NCI-H446 treated with DMSO at 0.1 percent for 48 hours (cell line): ENCODE measurements at places on chromosomes 3 and 15.

- no peak for DNase-seq
Measured at GRCh38 chr3:120568598-120568997, 27.5 kb upstream of the NDUFB4 start.

GRCh38 chr15:41490355-41490754, 3.3 kb upstream of the ITPKA start:
- peak; percentile 69 for DNase-seq

DNA sequence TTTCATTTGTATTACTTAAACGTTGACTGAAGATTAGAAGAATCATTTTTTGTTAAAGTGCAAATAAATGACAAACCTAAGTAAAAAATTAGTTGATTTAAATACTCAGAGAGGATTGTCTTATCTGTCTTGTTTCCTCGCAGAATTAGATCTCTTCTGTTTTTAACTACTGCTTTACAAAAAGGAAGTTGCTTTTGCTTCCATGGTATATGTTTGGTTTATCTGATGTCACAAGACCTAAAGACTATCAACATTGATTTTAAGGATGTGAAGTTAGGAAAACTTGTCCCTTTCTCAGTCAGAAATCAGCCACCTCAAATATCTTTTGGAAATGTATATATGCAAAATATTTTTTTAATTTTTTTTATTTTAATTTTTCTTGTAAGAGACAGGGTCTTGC, 28.7 kb downstream of the GPR171 start:
- DNase-seq = no peak

GRCh38 chr3:172112734-172113120, 73.3 kb downstream of the FNDC3B start:
- DNase-seq = no peak

DNA sequence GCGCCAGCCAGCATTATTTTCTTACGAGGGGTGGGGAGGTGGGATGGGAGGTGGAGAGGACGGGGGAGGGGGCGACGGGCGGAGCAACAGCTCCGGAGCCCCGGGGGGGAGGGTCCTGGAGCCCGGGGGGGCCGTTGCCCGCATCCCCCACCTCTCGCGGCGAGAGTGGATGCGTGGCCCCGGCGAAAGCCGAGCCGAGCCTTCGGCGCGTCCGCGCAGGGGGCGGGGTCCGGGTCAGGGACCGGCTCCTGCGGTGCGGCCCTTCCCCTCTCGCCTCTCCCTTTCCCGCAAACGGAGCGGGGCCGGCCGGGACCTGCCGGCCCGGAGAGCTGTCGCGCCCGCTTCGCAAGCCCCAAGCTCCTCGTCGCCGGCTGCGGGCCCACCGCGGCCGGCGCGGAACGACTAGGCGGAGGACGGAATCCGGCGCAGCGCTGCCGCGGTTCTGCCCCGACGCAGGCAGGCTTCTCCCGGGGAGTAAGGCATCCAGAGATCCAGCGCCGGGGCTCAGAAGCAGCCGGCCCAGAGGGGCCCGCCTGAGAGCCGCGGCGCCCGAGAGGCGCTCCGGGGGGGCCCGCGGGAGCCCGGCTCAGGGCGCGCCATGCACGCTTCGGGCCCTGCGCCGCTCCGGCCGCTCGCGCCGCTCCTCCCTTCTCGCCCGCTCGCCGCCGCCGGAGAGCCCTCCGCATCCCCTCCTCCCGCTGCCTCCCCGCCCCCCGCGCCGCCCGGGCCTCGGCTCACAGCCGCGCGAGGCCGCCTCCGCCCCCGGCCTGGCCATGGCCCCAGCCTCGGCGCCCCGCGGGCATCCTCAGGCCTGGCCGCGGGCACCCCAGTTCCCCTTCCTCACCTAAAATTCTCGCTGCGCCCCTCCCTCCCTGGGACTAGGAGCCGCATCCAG, 459 bp upstream of the ADCY5 start:
- DNase-seq = no peak

DNA sequence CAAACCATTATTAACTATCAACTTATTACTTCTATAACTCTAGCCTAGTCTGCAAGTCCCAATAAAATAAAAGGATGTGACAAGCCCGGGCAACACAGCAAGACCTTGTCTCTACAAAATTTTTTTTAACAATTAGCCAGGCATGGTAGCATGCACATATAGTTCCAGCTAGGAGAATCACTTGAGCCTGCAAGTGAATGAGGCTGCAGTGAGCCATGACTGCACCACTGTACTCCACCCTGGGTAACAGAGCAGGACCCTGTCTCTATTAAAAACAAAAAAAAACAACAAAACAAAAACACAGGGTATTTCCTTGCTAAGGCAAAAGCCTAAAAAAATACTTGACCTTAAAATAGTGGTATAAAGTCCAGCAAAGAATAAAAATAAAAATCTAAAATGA, 31.4 kb downstream of the ANKRD28 start:
- no peak for DNase-seq

DNA sequence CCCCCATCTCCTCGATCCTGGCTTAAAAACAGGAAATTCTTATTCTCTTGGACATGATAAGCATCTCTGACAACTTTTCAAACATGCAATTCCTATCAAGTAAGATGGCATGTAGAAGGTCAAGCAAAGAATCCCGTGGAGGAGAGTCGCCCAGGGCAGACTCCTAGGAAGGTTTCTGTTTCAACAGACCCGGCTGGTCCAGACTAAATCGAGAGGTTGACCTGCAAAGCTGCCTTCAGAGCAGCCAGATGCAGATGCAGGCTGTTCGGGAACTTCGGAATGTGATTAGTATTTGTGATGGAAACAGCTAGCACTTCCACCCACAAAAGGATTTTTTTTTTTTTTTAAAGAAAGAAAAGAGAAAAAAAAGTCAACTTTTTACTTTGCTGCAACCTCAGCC, 216.8 kb downstream of the NR1D2 start:
- DNase-seq = no peak

DNA sequence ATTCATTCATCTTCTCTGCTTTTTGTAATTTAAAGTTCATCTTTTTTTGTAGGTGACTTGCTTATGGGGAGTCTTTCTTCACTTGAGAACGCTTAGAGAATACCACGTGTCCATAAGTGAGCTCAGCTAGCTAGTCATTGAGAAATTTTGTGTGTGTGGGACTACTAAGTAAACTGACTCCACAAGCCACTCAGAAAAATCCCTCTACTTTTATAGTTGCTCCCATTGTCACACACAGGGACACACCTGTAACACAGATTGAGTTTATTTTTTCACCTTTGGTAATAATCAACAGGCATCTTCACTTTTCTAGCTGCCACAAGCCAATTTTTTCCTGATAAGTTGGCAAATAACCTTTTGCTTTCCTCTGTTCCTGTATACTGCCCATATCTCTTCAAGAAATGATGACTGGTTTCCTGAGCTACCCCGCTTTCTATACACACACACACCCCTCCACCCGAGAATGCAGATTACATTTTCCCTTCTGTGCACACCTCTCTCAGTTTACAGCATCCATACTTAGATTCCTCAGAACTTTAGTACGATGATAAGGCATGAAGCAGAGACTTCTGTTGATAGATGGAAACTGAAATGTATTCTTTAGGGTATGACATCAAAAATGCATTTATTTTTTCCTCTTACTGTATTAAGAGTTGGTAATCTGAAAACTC, 4.6 kb downstream of the TSC22D2 start:
- no peak for DNase-seq
